ENCODE measurements at places on chromosomes 12 and 14. TPM values are rescaled to one million over a fixed set of nuclear protein-coding genes. Genes with fewer than 3 reads are reported as not detected.

Gene REC8
- 5.9 TPM for total RNA-seq

Gene CERS5
- total RNA-seq, result 25.5 TPM

Gene TAS2R30
- total RNA-seq, result 1.5 TPM

Gene KRT83
- not detected for total RNA-seq

Gene PELI2
- 10.6 TPM for total RNA-seq

Gene DBX2
- total RNA-seq, result not detected

DNA sequence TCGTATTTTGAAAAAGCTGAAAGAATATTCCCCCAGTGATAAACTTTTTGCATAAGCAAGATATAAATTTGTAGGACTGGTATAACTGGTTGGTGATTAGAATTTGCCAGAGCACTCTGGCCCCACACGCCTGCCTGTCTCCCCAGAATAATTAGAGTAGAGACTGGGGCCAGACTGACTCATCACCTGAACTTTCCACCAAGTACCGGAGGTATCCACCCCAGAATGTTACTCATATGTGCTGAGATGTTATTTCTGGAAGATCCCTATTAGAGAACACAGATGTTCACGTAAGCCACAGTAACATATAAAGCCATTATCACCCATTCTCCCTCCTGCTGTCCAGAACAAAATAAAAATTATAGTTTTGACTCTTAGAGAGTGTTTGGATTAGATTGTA is 49.5 kb upstream of the PIWIL1 start:
- no peaks in the 10 kb centered on the region for H3K4me1 ChIP-seq
- no peak overlapping the region for H3K27ac ChIP-seq
- H3K27me3 ChIP-seq, result peaks cover 35% of the 10 kb centered on the region
- H3K36me3 ChIP-seq, result no peaks in the 10 kb centered on the region

GRCh38 chr14:90641615-90642243 is 174.5 kb downstream of the TTC7B start:
- H3K36me3 ChIP-seq, result peaks cover 5% of the 10 kb centered on the region
- peak overlapping the region; percentile 70 for H3K27ac ChIP-seq
- H3K27me3 ChIP-seq, result no peaks in the 10 kb centered on the region
- no peak for DNase-seq
- peaks cover 21% of the 10 kb centered on the region for H3K4me1 ChIP-seq

GRCh38 chr12:97316321-97316720 is 146.3 kb upstream of the RMST start:
- H3K36me3 ChIP-seq, result no peaks in the 10 kb centered on the region
- no peaks in the 10 kb centered on the region for H3K27me3 ChIP-seq
- no peak overlapping the region for H3K27ac ChIP-seq
- H3K4me1 ChIP-seq, result no peaks in the 10 kb centered on the region
- H3K4me3 ChIP-seq, result no peak overlapping the region
- DNase-seq, result peak; percentile 53

DNA sequence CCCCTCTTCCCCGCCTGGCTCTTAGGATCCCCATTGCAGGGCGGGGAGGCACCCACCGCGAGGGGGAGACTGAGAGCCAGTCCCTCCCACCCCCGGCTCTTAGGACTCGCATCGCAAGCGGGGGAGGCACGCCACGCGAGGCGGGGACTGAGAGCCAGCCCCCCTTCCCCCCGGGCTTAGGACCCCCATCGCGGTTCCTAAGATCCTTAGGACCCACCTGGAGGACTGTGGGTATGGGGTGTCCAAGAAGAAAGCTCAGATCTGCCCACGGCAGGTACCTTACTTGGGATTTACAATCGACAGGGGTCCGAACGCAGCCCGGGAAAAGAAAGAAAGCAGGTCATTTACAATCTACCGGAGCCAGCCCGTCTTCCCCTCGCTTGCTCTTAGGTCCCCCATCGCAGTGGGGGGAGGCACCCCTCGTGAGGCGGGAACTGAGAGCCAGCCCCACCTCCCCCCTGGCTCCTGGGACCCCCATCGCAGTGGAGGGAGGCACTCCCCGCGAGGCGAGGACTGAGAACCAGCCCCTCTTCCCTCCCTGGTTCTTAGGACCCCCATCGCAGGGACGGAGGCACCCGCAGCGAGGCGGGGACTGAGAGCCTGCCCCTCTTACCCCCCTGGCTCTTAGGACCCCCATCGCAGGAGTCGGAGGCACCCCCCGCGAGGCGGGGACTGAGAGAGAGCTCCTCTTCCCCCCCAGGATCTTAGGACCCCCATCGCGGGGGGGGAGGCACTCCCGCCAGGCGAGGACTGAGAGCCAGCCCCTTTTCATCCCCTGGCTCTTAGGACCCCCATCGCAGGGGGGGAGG is 43.7 kb downstream of the DDX11 start:
- peak overlapping the region; percentile 50 for H3K4me3 ChIP-seq
- peaks cover 40% of the 10 kb centered on the region for H3K27me3 ChIP-seq
- no peaks in the 10 kb centered on the region for H3K36me3 ChIP-seq
- DNase-seq, result no peak

DNA sequence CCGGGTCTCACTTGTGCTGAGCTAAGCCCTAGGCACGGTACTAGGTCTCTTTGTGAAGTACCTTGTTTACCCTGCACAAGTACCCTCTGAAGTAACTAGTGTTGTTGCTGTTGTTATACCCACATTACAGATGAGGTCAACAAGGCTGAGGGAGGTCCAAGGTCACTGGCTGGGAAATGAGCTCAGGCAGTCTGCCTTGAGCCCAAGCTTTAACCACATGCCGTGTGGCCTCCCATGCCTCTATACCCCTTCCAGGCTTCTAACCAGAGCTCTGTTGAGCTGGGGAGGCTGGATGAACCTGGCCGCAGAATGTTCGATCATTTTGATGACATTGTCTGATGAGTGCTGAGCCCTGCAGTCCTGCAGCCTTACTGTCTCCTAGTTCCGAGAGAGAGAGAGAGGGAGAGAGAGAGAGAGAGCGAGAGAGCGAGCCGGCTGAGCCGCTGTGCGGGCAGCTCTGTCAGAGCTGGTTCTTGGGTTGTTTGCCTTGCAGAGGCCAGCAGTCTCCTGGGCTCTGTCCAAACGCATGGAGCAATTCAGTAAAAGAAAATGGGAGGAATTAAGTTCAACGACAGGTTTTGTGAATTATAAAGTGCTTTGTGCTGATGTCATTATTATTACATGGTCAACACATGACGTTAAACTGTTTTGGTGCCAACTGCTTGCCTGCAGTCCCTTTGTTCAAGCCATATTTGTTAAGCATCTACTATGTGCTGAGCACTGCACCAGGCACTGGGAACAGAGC is 13.1 kb downstream of the JDP2 start:
- no peak overlapping the region for H3K4me3 ChIP-seq
- peak overlapping the region; percentile 77 for H3K27ac ChIP-seq
- no peak for DNase-seq
- peaks cover 93% of the 10 kb centered on the region for H3K4me1 ChIP-seq
- no peaks in the 10 kb centered on the region for H3K27me3 ChIP-seq
- H3K36me3 ChIP-seq, result peaks cover 35% of the 10 kb centered on the region

GRCh38 chr12:69087986-69088385 is 151.4 kb upstream of the CPSF6 start:
- H3K27me3 ChIP-seq, result no peaks in the 10 kb centered on the region
- H3K36me3 ChIP-seq, result no peaks in the 10 kb centered on the region
- no peak for DNase-seq

GRCh38 chr12:85484387-85484786 is 204.4 kb downstream of the ALX1 start:
- no peak overlapping the region for H3K27ac ChIP-seq
- no peaks in the 10 kb centered on the region for H3K4me1 ChIP-seq
- H3K36me3 ChIP-seq, result no peaks in the 10 kb centered on the region
- H3K4me3 ChIP-seq, result no peak overlapping the region
- no peak for DNase-seq
- no peaks in the 10 kb centered on the region for H3K27me3 ChIP-seq

GRCh38 chr14:61877035-61877390 is 114.8 kb downstream of the SNAPC1 start:
- H3K27ac ChIP-seq, result no peak overlapping the region
- no peak overlapping the region for H3K4me3 ChIP-seq
- no peaks in the 10 kb centered on the region for H3K27me3 ChIP-seq
- H3K36me3 ChIP-seq, result no peaks in the 10 kb centered on the region

DNA sequence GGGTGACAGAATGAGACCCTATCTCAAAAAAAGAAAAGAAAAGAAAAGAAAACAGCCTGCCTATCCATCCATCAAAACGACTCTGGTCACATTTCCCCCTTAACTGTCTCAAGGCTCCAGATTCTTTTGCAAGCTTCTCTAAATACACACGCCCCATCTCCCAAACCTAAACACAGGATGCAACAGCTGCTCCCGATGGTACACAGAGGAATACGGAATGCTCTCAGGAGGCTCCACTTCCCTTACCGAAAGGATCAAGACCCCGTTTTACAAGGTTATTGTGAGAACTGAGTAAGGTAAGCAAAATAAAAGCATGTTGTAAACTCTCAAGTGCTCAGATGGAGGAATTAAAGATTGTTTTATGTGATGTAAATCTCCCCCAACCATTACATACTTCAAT is 62.3 kb downstream of the NT5DC3 start:
- H3K27ac ChIP-seq, result no peak overlapping the region
- H3K4me3 ChIP-seq, result no peak overlapping the region
- H3K4me1 ChIP-seq, result no peaks in the 10 kb centered on the region
- peaks cover 12% of the 10 kb centered on the region for H3K36me3 ChIP-seq

GRCh38 chr14:31827325-31827724 is 249.8 kb upstream of the ARHGAP5 start:
- no peaks in the 10 kb centered on the region for H3K27me3 ChIP-seq
- H3K27ac ChIP-seq, result no peak overlapping the region

DNA sequence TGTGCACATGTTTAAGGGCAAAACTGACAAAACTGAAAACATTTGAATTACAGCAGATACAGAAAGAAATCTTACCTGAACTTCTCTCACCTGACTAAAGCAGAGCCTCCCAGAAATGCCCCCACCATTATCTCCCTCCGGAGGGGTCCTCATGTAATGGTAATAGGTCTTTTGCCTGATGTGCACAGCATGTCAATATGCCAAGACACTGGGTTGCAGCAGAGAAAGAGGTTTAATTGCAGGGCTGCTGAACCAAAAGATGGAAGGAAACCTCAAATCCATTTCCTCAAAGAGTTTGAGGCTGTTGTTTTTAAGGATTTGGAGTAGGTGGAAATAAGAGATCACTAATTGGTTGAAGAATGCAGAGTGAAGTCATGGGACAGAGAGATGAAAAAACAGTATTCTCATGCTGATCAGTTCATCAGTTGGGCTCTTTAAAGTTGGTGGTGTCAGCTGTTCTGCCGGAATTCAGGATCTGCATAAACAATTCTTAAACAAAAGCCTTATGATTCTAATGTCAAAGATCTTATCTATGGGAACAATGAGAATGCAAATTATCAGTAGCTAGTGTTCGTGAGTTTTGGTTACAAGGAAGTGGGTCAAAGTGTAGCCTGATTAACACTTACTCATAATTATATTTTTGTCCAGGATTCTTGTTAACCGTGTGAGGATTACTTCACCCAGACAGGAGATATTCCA is 18.2 kb downstream of the ANG start:
- H3K4me3 ChIP-seq, result no peak overlapping the region
- no peak for DNase-seq
- no peaks in the 10 kb centered on the region for H3K36me3 ChIP-seq

DNA sequence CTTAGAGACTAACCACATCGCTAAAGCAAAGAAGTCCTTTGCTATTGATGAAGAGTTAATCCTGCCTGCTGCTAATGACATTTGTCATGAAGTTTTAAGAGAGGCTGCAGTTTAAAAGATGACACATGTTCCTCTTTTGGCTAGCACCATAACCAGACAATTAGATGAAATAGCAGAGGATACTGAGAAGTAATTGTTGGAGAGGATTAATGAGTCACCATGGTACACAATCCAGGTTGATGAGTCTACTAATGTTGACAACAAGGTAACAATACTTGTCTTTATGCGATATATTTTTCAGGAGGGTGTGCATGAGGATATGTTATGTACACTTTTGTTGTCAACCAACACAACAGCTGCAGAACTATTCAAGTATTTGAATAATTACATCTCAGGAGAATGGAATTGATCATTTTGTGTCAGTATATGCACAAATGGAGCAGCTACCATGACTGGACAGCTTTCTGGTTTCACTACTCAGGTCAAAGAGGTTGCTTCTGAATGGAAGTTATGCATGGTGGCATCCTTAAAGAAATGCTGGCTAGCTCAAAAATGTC is 56.7 kb downstream of the LRRIQ1 start:
- no peak for DNase-seq
- H3K36me3 ChIP-seq, result no peaks in the 10 kb centered on the region
- no peak overlapping the region for H3K27ac ChIP-seq
- no peak overlapping the region for H3K4me3 ChIP-seq
- no peaks in the 10 kb centered on the region for H3K27me3 ChIP-seq
- H3K4me1 ChIP-seq, result no peaks in the 10 kb centered on the region
